ENCODE measurements at places on chromosomes 12 and 14. TPM values are rescaled to one million over a fixed set of nuclear protein-coding genes. Genes with fewer than 3 reads are reported as not detected.

- no peak for DNase-seq
These were observed 10.7 kb downstream of the BICD1 start for GRCh38 chr12:32117316-32117715.

DNA sequence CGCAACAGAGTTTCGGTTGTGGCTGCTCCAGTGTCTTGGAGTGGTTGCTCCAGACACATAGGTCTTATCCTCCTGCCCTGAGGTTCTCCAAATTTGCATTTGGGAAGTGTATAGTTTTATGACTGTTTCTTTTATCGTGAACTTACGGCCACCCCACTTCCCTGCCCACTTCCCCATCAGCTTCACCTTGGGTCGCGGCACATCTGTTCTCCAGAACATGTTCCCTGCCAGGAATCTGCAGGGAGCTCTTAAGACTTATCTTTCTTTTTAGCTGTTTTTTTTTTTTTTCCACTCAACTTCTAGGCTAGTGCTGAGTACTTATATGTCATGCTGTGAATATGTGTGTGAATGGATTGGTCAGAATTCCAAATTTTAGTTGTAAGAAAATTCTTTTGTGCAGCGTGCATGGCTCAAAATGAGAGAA, 75.4 kb downstream of the ETV6 start:
- DNase-seq = no peak

MYF5 gene
- total RNA-seq = not detected

GRCh38 chr14:93262446-93262845, 55.4 kb downstream of the UBR7 start:
- no peak for DNase-seq

- no peak for DNase-seq
These were observed 33.5 kb downstream of the SNRNP35 start for GRCh38 chr12:123491481-123491880.

ASCL1 gene
- not detected for total RNA-seq

DNA sequence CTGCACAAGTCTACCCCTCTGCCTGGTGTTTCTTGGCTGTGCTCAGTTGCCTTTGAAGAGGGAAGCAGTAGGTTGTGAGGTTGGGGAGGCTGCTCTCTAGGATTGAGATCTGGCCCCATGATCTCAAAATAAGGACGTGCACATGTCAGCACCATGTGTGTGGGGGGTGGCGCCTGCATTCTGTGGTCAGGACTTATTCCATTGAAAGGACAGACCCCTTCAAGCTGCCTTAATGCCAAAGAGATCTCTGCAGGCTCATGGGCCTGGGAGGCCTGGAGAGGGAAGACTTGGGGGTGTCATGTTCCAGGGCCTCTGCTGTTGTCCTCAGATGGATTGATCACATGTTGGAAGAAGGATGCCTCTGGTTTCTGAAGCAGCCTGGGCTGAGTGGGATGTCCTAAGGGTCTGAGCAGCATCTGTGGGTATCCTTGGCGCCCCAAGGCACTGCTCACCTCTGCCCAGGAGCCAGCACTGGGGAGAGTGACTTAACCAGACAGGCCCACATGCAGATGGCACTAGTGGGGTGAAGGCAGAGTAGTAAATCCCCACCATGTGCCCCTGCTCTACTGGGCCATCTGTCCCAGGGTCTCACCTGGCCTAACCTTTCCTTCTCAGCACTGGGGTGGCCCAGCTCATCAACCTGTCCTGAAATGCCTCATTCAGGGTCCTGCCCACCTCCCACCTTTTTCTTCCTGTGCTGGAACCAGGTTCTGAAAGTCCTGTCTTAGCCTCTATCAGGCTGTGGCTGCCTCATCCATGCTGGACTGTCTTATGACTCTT, 118.9 kb downstream of the ADGRD1 start:
- no peak for DNase-seq

DNA sequence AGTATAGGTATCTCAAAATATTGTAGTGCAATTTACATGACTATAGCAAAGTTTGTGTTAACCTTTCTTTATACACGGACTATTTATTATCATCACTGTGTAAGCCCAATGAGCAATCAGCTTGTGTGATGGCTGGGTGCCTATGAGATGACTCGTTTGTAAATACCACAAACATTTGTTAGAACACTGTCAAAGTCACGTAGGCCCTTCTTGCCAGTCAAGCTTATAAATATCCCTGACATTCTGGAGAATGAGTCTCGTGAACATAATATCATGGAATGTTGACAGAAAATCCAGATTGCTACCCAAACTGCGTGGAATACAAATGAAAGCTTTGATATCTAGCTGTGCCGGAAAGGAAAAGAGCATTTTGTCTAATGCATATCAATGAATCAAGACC, 648.3 kb upstream of the MDGA2 start:
- no peak for DNase-seq

NYNRIN gene
- total RNA-seq = 13.1 TPM

GRCh38 chr14:32200368-32201192, 1.3 kb upstream of the RNU6-7 start:
- no peak for DNase-seq

ATP23 gene
- 5.6 TPM for total RNA-seq

KRT73 gene
- not detected for total RNA-seq

- DNase-seq = no peak
These were observed 88.3 kb downstream of the NCOR2 start for GRCh38 chr12:124478985-124479645.

- DNase-seq = no peak
These were observed 6.0 kb downstream of the PSMB11 start for GRCh38 chr14:23047751-23048693.

PMEL gene
- total RNA-seq = 26.1 TPM

DNA sequence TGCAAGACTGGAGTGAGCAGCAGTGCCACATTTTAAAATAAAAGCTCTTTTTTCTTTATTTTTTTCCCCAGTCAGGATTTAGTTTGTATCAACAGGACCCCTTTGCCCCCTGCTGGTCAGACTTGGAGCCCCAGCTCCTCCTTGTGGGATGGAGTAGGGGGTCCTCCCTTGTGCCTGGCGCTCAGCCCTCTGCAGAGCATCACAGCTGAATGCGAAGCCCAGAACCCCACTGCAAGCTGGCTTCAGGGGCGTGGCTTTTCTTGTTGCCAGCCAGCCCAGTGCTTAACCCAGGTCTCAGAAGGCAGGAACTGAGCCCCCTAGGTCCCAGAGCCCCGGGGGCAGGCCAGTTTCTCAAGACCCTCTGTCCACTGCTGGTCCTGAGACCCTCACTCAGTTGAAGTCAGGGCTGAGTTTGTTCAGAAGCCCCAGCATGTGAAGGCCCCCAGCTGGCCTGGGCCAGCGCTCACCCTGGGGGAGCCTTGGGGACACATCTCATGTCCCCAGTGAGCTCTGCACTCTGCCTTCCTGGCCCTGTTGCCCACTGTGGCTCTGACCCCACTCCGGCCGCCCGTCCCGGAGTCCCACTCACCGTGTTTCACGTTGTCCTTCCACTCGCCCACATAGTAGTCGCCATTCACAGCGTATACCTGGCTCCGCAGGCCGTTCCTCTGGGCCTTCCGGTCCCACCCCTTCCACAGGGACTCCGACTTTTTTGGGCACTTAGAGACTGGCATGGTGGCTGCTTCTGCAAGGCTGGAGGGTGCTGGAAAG, 519 bp downstream of the MORN3 start:
- no peak for DNase-seq

NABP2 gene
- total RNA-seq = 19.9 TPM

FAIM2 gene
- total RNA-seq = 2.5 TPM

DNA sequence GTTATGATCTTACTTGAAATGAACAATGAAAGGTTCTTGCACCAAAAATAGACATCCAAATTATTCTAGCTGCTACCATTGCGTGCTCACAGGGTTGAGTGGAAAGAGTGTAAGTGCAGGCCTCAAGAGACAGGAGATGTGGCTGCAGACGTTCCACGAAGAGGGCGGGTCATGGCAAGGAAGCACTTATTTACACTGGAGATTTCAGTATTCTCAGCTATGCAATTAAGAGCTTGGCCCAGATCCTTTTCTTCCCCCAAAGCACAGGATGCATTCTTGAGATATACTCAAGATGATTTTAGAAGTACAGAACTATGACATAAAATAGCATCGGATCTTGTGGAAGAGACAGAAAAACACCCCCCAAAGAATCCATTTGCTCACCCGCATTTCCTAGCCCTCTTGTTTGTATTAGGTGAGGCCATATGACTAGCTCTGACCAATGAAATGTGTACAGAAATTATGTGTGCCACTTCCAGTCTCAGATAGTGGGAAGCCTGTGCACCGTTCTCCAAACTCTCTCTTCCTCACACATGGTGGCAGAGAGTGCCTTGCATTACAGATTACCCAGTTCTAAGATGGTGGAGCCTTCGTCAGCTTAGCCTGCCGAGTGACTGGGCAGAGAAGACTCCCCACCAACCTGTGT, 261.4 kb downstream of the TTC8 start:
- no peak for DNase-seq

DNA sequence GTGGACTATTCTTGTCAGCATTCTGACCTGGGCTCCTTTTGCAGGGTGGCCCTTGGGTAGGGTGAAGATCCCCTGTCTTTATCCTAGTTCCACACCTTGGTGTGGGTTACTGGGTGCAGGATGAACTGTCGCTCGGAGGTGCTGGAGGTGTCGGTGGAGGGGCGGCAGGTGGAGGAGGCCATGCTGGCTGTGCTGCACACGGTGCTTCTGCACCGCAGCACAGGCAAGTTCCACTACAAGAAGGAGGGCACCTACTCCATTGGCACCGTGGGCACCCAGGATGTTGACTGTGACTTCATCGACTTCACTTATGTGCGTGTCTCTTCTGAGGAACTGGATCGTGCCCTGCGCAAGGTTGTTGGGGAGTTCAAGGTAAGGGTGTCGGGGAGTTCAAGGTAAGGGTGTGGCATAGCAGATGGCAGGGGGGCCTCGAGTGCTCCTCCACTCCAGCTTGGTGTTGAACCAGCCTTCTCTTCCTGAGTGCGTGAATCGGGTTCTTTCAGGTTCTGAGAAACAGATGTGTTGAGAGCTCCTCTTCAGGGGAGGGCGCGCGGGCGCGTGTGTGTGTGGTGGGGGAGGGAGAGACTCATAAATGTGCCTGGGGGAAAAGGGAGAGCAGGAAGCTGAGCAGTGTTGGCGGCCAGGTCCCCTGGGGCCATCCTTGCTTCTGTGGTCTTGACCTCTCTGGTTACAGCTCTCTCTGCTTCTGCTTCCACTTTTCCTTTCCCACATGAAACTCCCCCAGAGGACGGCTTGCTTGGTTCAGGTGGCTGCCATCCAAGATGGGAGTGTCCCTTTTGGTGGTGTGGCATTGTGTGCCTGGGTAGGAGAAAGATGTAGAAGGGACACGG, 4.0 kb downstream of the ATG101 start:
- no peak for DNase-seq

- DNase-seq = no peak
These were observed 114.8 kb upstream of the RFLNA start for GRCh38 chr12:124179936-124180607.

GRCh38 chr12:114430306-114430705, 24.4 kb upstream of the TBX5 start:
- no peak for DNase-seq

RTRAF gene
- total RNA-seq = 131 TPM

POTEG gene
- not detected for total RNA-seq

GRCh38 chr12:41055875-41056577, 132.1 kb upstream of the PDZRN4 start:
- no peak for DNase-seq

- DNase-seq = no peak
These were observed 56.4 kb upstream of the PIWIL1 start for GRCh38 chr12:130281153-130281799.

RNF212B gene
- total RNA-seq = not detected

HVCN1 gene
- total RNA-seq = 3.6 TPM

RPS6KA5 gene
- total RNA-seq = 6.4 TPM

- DNase-seq = no peak
These were observed 22.8 kb upstream of the SDR39U1 start for GRCh38 chr14:24465368-24465767.

GRCh38 chr14:75522983-75523318, 682 bp downstream of the BATF start:
- no peak for DNase-seq

DNA sequence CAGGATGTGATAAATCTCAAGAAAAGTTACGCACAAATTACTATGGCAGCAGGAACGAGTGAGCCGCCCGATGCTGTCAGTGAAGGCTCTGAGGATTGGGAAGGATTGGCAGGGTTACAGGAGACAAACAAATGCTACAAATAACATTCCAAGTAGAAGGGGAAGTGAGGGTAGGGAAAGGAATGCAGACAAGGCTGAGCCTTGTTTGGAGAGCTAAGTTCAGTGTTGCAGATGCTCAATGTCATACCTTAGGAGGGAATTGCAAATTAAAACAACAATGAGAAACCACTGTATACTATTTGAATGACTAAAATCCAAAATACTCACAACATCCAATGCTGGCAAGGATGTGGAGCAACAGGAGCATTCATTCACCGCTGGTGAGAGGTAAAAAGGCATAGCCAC, 1.3 kb downstream of the CLEC9A start:
- DNase-seq = no peak

FMNL3 gene
- 27.9 TPM for total RNA-seq

- no peak for DNase-seq
These were observed 143.4 kb upstream of the PRICKLE1 start for GRCh38 chr12:42732908-42733411.

- no peak for DNase-seq
These were observed 52.7 kb downstream of the PELI2 start for GRCh38 chr14:56170877-56171422.

GALNT8 gene
- total RNA-seq = 2.6 TPM

DNA sequence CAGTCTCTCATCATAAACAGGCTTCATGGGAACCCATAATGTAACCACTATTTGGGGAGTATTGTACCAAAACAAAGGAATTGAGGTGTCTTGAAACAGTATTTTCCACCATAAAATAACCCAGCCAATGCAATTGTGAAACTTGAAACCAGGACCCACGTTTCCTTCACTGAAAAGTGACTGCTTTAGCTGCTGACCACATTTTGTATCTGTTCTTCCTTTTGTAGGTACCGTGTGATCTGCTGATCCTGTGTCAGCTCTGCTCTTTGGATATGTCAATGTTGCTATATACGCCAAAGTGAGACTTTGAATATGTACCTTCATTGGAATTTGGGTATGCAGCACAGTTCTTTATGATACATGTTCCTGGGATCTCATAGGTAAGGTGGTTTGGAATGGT, 95.1 kb upstream of the CNTN1 start:
- DNase-seq = no peak

- no peak for DNase-seq
These were observed 512.4 kb upstream of the TMPO start for GRCh38 chr12:98002887-98003493.

GRCh38 chr12:27193854-27194544, 50.1 kb upstream of the STK38L start:
- peak; percentile 87 for DNase-seq

DNA sequence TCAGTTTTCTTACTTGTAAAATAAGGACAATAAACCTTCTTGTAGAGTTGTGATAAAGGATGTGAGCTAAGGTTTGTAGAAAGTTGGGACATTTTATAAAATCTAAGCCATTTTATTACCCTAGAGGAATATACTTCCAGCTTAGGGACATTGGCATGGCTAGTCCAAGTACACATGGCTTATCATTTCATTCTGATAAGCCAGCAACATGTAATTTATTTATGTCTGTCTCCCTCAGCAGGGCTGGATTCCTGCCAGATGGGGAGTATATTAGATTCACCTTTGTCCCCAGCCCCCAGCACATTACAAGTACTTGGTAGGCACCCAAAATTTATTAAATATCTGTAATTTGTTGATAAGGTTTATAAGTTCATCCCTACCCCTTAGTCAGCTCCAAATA, 6.3 kb upstream of the ATG14 start:
- DNase-seq = no peak

GRCh38 chr12:58502226-58502625, 418.1 kb downstream of the LRIG3 start:
- DNase-seq = no peak

TAS2R9 gene
- not detected for total RNA-seq

GRCh38 chr12:108495054-108495453, 20.0 kb upstream of the FICD start:
- no peak for DNase-seq
